Stimulated activated CD4-positive, alpha-beta T cell treated with anti-CD3 and anti-CD28 coated beads, Interleukin-1b, Interleukin-23, amount 100 ng/mL, for 48 hours (primary cell): ENCODE measurements at places on chromosomes 13 and 19.

DNA sequence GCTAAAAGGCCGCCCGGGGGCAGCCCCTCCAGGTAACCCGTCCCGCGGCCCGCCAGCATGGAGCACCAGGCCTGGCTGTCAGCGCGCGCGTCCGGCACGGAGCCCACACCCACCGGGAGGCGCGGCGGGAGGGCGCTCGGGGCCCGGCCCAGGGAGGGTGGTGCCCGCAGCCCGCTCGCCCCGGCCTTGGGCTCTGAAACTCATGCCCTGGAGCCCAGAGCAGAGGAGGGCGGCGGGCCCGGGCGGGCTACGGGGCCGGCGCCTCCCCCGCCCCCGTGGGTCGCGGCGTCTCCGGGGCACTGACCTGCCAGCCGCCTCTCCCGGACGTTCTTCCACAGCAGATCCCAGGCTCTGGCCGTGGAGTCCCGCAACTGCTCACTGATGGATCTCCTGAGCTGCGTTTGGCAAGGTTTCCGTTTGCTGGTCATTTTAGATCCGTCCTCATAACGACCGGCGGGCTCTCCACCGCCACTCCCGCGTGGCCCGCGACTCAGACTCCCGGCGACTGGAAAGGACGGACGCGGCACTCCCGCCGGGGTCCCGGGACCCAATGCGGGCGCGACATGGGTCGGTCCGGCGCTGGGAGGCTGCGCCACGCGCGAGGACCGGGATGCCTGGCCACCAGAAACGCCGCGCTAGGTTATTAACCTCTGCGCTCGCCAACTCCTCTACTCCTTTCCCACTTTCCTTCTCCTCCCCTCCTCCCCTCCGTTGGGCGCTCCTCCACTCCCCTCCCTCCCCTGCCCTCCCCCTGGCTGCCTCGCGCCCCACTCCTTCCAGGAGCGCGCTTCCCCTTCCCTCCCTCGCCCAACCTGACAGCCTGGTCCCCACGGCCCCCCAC, 64.7 kb upstream of the STARD13 start:
- no peak for DNase-seq

- no peak for DNase-seq
Observed at GRCh38 chr19:12543855-12544254, 7.4 kb downstream of the ZNF564 start.

DNA sequence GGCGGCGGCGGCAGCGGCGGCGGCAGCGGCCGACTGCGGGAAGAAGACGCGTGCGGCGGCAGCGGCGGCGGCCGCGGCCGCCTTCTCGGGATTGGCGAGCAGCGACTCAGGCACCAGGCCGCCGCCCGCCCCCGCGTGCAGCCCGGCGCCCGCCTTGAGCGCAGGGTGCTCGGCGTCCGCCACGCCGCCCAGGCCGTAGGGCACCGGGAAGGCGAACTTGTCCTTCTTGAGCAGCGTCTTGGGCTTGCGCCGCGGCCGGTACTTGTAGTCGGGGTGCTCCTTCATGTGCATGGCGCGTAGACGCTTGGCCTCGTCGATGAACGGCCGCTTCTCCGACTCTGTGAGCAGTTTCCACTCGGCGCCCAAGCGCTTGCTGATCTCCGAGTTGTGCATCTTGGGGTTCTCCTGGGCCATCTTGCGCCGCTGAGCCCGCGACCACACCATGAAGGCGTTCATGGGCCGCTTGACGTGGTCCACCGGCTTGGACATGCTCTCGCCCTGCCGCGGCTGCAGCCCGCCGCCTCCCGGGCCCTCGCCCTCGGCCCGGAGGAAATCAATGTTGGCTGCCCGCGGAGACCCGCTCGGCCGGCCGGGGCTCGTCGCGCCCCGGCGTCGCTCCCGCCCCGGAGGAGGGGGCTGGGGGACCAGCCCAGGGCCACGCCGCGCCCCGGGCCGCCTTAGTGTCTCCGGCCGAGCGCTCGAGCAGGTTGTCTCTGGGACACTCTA, 621 bp downstream of the SOX21 start:
- DNase-seq = no peak

GRCh38 chr13:76009267-76009890, 373.2 kb downstream of the LMO7 start:
- no peak for DNase-seq

DNA sequence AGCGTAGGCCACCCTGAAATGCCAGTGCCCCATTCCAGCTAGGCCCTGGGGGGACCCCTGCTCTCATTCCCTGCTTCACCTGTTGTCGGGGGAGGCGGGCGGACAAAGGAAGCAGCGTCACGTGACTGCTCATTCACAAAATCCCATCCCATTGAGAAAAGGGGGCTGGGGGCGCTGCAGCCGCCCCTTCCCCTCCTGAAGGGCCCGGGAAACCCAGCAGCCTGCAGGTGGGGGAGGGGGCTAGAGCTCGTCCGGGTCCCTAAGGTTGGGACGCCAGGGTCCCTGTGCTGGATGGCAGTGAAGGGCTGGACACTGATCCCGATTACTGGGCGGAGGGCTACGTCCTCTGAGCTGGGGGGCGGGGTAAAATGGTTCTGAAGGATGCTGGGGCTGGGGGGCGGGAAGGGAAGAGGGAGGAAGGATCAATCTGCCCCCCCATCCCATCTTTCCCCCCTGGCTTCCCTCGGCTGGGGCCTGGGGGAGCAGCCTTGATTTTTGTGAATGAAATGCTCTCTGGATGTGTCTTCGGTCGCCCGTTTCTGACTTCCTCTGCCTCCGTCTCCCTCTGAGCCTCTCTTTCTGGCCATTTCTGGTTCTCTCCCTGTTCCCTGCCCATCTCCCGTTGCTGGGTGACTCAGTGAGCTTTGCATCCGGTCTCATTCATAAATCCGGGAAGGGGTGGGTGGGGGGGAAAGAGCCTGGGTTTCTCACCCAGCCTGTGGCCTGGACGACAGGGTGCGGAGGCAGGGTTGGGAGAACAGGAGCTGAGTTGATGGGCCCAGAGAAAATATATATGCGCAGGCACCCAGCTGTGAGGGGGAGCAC, 816 bp downstream of the SPRED3 start:
- no peak for DNase-seq

DNA sequence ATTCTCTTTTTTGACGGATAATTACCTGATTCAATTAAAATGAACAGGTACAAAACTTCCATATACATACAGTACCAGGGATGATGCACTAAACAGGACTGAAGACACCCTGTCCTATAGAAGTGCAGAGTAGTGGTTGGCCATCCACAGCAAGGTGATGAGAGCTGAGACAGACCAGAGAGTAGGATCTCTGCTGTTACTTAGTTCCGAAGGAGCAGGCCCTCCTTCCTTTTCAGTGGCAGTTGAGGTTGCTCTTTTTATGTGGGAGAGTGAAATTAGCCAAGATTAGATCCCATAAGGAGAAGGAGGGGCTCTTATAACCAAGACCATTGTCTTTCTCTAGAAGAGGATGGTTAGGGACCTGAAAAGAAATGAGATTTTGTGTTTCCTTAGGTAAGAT, 4.0 kb downstream of the PDS5B start:
- no peak for DNase-seq

DNA sequence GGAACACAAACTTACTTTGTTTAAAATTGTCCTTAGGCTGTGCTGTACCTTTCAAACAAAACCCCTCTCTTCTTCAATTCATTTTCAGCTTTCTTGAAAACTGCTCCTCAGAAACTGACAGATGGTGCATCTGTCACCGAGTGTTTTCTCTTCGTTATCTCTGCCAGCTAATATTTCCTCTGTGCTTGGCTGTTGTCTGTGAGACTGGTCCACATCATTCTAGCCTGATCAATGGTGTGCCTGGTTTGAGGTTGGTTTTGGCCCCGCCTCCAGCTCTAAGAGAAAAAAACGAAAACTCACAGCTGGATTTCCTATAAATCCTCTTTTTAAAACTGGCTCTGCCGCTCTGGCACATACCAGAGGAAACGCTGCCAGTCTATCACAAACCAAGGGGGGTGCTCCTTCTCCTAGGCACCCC, 79.7 kb downstream of the STARD13 start:
- DNase-seq = no peak

- DNase-seq = no peak
Observed at GRCh38 chr13:33341861-33342452, 56.4 kb upstream of the STARD13 start.

DNA sequence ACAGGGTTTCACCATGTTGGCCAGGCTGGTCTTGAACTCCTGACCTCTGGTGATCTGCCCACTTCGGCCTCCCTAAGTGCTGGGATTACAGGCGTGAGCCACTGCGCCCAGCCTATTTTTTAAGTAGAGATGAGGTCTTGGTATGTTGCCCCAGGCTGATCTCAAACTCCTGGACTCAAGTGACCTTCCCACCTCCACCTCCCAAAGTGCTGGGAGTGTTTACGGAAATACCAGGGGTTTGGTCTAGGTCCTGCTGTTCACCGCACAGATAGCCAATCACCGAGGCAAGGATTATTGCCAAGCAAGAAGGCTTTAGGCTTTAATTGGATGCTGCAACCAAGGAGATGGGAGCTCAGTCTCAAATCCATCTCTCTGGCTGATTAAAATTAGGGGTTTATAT, 11.6 kb downstream of the CLEC4G start:
- no peak for DNase-seq
